ENCODE measurements at places on chromosomes 5 and 9. TPM values are rescaled to one million over a fixed set of nuclear protein-coding genes. Genes with fewer than 3 reads are reported as not detected.

The ZNG1F gene
- total RNA-seq, result 6.5 TPM

The FBP1 gene
- 6.8 TPM for total RNA-seq

The CCNI2 gene
- total RNA-seq, result not detected

The DIAPH1 gene
- total RNA-seq, result 23.7 TPM

The LAMC3 gene
- total RNA-seq, result under 0.01 TPM

The ZER1 gene
- 13.4 TPM for total RNA-seq

Data from epithelial cell of umbilical artery (primary cell).